ENCODE measurements at places on chromosomes 6 and 20.

- DNase-seq, result no peak
Measured at GRCh38 chr6:42679358-42679757, 43.0 kb downstream of the PRPH2 start.

GRCh38 chr20:43863821-43864544, 50.7 kb upstream of the TOX2 start:
- no peak for DNase-seq

DNA sequence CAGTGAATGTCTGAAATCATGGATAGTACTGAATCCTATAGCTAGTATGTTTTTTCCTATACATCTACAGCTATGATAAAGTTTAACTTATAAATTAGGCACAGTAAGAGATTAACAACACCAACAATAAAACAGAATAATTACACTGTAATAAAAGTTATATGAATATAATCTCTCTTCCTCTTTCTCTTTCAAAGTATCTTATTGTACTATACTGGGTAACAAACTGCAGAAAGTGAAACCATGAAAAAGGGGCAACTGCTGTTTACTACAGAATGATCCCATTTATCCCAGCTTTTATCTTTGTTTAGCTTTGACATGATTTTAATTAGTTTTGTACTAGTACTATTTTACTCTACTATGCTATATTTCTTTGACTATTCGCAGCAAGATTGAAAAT, 25.8 kb downstream of the ESF1 start:
- DNase-seq, result no peak

- DNase-seq, result no peak
Measured at GRCh38 chr20:44596010-44596409, 13.6 kb downstream of the PKIG start.

- no peak for DNase-seq
Measured at GRCh38 chr6:152124429-152125074, 317.1 kb downstream of the ESR1 start.

DNA sequence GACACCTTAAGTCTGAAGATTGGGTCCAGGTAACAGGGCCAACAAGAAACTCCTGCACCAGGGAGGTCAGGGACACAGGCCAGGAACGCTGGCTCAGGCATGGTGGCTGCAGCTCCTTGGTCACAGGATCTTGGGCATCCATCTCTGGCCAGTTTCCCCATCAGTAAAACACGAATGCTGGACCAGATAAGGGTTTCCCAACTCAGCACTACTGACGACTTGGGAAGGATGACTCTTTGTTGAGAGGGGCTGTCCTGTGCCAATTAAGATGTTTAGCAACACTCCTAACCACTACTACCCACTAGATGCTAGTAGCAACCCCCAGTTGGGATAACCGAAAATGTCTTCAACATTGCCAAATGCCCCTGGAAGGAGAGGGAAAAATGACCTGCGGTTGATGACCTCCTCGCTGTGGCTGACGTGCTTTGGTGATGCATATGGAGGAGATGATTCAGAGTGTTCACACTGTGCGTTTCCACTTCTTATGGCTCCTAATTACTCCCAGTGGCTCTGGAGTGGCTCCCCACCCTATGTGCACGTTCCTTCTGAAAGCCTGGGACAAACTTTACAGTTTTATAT, 261.9 kb downstream of the CDH26 start:
- DNase-seq, result no peak

DNA sequence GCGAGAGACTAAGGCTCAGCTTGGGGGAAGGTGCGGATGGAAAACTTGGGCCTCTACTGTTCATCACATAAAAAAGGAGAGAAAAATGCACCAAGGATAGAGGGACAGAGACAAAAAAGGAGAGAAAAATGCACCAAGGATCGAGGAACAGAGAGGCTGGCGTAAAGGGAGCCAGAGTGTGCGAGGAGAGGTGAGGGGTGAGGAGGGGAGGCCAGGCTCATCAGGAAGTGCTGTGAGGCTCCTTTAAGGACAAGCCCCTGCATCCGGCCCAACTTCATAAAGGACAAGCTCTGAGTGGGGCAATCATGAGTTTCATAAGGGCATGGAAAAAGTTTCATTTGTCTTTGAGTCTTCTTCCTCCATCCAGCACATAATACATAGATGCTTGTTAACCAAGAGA, 117.2 kb upstream of the NXT1 start:
- no peak for DNase-seq

DNA sequence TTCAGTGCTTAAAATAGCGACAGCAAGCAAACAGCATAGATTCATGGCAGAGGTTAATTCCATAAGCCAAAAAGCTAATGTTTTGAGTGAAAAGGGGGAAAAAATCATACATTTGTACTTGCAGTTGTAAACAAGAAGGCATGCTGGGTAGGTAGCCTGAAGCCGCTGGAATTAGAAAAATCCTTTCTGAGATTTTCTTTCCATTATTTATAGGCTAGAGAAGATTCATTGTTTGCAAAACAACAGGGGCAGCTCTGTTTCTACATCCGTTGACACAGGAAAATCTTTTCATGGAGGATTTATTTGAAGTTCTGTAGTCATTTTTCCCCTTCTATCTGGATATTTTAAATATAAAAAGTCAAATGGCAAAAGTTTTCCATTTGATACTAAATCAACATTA, 843.9 kb downstream of the QKI start:
- DNase-seq, result no peak

DNA sequence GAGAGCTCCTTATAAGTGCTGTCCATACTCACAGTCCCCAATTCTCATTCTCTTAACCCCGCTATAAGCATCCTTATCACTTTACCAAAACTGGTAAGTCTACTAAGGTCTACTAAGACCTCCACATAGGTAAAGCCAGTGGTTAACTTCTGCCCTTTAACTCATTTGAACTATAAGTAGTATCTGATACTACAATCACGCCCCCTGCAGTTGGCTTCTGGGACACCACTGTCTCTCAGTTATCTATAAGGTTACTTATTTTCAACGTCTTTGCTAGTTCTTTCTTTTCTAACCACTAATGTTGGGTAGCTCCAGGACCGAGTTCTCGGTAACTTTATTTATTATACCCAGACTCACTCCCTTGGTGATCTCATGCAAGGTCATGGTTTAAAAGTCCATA, 142.6 kb downstream of the ARHGAP18 start:
- no peak for DNase-seq

DNA sequence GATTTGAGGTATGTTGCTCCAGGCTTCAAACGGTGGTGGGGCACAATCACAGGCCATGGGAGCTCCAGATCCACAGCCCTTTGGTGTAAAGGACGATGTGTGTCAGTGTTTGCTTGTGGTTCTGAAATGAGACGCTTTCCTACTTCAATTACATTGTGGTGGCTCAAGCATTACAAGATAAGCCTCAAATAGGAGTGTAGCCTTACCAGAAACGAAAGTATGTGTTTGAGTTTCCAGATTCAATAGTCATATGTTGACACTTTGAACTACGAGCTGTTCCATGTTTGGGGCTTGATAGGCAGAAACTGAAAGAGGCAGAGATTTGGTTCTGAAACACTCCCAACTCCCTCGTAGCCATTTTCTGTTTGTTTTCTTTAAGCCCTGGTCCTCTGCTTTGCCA, 187.1 kb downstream of the MYLK4 start:
- no peak for DNase-seq

DNA sequence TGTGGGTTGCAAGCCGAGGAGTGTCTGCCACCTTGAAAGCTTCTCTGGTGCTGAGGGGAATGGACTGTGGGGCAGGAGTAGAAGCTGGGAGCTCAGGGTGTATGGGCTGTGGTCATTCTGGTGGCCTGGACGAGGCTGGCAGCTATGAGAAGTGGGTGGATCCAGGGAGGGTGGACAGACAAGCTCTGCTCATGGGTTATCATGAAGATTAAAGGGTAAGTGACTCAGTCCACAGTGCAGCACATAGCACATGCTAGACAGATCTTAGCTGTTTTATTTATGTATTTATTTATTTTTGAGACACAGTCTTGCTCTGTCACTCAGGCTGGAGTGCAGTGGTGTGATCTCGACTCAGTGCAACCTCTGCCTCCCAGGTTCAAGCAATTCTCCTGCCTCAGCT, 13.8 kb downstream of the RSPO4 start:
- DNase-seq, result no peak

GRCh38 chr6:33672808-33673207, 38.7 kb downstream of the UQCC2 start:
- no peak for DNase-seq

DNA sequence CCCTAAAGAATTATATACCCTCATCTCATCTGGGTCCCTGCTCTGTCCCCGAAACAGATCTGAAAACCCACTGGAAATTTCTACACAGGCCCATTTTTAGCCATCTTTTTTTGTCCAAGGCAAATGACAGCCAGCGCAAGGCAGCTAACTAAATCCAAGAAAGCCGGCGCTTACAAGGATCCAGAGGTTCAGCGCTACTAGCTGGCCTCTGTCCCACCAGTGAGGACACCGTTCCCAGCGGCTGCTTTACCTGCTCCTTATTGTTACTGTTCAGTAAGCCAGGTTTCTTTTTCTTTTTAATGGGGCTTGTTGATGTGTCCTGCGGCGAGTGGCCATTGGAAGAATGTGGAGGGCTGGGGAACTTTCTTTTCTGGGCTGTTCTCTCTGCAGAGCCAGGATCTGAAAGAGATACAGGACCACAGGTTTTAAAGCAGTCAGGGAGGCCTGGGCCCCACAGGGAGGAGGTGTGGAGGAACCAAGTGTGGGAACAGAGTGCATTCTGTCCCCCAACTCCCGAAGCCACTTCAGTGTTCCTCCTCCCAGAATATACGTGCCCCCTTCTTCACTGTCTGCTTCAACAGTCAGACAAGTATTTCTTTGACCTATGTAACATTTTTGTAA, 46.6 kb downstream of the ZMYND8 start:
- no peak for DNase-seq
